ENCODE measurements at places on chromosomes 11 and 22. TPM values are rescaled to one million over a fixed set of nuclear protein-coding genes. Genes with fewer than 3 reads are reported as not detected.
A peak's percentile ranks its signal among the peaks of the same experiment; 100 is the strongest.

DNA sequence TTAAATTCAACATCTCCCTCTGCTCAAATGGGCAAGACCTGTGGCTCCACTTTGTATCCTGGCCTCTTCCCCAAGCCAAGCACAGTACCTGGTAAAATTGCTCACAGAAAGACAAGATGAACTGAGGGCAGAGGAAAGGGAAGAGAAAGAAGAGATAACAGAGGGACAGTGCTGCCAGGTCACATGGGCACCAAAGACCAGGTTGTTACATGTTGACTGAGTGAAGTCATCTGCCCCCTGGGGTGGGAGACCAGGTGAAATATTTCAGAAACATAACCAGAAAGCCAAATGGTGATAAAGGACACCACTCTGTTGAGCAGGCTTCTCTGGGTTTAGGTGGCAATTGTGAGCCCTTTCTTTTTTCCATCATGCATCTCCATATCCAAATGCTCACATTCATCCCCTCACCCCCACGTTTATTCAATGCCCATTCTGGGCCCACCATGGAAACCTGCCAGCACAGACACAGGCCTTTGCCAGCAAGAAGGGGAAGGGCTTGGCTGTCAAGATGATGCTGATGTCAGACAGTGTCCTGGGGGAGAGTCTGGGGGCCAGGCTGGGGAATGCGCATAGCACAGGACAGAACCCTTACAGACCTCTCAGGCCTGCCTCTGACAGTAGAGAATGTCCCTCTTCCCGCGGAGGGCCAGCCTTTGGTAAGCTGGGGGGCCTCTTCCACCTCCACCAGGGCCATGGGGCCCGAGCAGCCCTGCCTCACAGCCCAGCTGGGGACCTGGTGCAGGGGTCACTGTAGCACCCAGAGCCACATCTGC is 51.6 kb downstream of the DGCR2 start:
- H3K27ac ChIP-seq, result no peak overlapping the region
- DNase-seq, result no peak
- H3K4me1 ChIP-seq, result no peaks in the 10 kb centered on the region

- no peak overlapping the region for H3K27ac ChIP-seq
- H3K36me3 ChIP-seq, result peaks cover 2% of the 10 kb centered on the region
- no peak for DNase-seq
- no peak overlapping the region for H3K4me3 ChIP-seq
- H3K4me1 ChIP-seq, result no peaks in the 10 kb centered on the region
These were observed 15.5 kb downstream of the EFCAB6 start for GRCh38 chr22:43796567-43796966.

- H3K27me3 ChIP-seq, result peaks cover 35% of the 10 kb centered on the region
- H3K27ac ChIP-seq, result no peak overlapping the region
- peaks cover 12% of the 10 kb centered on the region for H3K36me3 ChIP-seq
- no peak overlapping the region for H3K4me3 ChIP-seq
- H3K4me1 ChIP-seq, result peaks cover 27% of the 10 kb centered on the region
These were observed 40.8 kb upstream of the ST14 start for GRCh38 chr11:130118636-130119387.

DNA sequence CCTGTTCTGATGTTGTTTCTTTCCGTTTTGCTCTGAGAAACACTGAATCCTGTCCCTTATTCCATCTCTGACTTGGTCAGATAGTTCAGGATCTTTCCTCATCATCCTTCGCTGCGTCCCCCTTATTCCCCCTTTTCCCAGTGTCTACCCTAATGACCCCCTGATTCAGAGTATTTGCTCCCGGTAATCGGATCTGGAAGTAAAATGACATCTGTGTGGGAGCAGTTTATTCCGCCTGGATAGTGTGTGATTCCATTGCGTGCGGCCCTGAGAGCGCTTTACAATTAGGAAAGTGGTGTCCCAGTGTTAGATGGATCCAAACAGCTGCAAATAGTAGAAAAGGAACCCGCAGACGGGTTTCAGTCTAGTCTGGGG is 606 bp downstream of the DRG1 start:
- peaks cover 21% of the 10 kb centered on the region for H3K36me3 ChIP-seq
- no peaks in the 10 kb centered on the region for H3K27me3 ChIP-seq
- H3K27ac ChIP-seq, result peak overlapping the region; percentile 91
- H3K4me1 ChIP-seq, result peaks cover 26% of the 10 kb centered on the region
- peak overlapping the region; percentile 96 for H3K4me3 ChIP-seq

- no peaks in the 10 kb centered on the region for H3K36me3 ChIP-seq
- no peak for DNase-seq
- no peak overlapping the region for H3K27ac ChIP-seq
- H3K4me1 ChIP-seq, result no peaks in the 10 kb centered on the region
- H3K4me3 ChIP-seq, result no peak overlapping the region
These were observed 92.7 kb downstream of the NAV2 start for GRCh38 chr11:19805376-19805775.

DNA sequence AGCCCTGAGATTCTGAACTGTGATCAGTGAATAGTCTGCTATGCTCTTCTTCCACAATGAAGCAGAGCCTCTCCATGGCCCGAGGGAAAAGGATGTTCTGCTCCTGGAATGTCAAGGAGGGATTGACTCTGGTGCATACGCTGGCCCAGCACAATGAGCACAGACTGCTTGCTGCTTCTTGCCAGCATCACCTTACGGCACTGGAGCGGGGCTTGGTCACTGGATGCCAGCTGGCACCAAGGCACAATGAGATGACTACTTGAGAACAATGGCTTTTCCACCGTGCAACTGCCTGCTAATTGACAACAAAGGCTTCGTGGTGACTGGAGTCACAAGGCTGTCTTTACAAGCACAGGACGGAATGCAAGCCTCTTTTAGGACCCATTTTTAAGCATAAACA is 139.2 kb downstream of the DSCAML1 start:
- peaks cover 7% of the 10 kb centered on the region for H3K27me3 ChIP-seq
- H3K4me3 ChIP-seq, result no peak overlapping the region
- DNase-seq, result no peak
- H3K36me3 ChIP-seq, result no peaks in the 10 kb centered on the region

DNA sequence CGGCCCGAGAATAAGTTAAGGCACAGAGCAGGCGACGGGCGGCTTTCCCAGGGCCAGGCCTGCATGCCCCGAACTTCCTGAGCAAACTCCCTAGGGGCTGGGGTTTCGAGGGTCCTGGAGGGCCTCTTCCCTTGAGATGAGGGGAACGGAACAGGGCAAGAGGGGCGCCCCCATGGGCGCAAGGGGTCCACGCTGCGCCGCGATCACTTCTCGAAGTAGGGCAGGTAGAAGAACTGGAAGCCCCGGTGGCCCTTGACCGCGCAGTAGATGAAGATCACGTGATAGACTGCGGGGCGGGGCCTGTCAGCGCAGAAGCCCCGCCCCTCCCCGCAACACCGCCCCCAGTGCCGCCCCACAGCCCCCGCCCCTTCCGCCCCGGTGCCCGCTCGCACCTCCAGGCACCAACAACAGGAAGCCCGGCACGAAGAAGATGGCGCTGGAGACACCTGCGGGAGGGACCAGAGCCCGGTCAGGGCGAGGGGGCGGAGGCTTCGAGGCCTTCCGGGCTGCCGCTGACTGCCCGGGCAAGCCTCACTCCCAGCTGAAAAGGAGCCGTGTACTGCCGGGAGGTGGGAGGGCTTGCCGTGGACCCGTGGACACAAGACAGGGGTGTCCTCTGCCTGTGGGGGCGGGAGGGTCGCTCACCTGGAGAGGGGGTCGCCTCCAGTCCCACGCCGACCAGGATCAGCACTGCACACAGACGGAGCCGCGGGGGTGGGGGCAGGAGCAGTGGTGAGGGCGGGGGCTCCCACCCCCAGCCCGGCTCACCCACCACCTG is 4.5 kb downstream of the TMEM134 start:
- H3K36me3 ChIP-seq, result peaks cover 1% of the 10 kb centered on the region
- no peaks in the 10 kb centered on the region for H3K27me3 ChIP-seq
- DNase-seq, result peak; percentile 96
- H3K4me3 ChIP-seq, result peak overlapping the region; percentile 84

DNA sequence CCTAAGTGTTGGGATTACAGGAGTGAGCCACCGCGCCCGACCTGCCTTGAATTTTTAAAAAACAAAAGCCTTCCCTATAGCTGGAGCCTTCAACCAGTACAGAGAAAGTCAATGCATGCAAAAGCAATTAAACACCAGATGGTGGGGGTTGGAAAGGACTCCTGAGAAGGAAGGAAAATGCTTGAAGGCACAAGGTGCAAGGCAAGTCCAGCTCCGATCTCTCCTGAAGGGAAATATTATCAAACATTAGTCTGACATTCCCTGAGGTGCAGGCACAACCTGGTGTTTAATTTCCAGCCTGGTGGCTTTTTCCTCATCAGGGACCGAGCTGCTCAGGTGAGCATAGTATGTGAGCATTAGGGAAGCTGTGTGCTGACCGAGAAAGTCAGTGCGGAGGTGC is 12.9 kb upstream of the RAPSN start:
- H3K27ac ChIP-seq, result no peak overlapping the region
- peaks cover 3% of the 10 kb centered on the region for H3K36me3 ChIP-seq
- no peak for DNase-seq
- H3K4me1 ChIP-seq, result no peaks in the 10 kb centered on the region
- no peaks in the 10 kb centered on the region for H3K27me3 ChIP-seq

DNA sequence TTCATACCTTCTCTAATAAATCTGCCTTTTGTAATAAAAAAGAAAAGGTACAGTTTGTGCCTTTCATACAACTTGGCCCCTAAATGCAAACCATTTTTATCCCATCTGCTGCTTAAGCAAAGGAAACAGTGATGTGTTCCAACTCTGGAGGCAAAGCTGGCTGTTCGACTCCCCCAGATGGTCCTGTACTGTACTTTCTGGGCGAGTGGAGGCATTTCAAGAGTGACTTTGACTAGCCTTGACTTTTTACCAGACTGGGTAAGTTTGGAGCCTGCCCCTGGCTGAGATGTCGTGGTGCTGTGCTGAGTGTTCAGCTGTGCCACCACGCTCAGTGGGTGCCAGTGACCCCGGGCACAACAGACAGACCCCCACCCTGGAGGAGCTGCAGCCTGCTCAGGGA is 10.2 kb downstream of the MICALL1 start:
- H3K36me3 ChIP-seq, result peaks cover 2% of the 10 kb centered on the region
- DNase-seq, result no peak
- no peaks in the 10 kb centered on the region for H3K27me3 ChIP-seq
- no peak overlapping the region for H3K27ac ChIP-seq
- H3K4me1 ChIP-seq, result peaks cover 7% of the 10 kb centered on the region

DNA sequence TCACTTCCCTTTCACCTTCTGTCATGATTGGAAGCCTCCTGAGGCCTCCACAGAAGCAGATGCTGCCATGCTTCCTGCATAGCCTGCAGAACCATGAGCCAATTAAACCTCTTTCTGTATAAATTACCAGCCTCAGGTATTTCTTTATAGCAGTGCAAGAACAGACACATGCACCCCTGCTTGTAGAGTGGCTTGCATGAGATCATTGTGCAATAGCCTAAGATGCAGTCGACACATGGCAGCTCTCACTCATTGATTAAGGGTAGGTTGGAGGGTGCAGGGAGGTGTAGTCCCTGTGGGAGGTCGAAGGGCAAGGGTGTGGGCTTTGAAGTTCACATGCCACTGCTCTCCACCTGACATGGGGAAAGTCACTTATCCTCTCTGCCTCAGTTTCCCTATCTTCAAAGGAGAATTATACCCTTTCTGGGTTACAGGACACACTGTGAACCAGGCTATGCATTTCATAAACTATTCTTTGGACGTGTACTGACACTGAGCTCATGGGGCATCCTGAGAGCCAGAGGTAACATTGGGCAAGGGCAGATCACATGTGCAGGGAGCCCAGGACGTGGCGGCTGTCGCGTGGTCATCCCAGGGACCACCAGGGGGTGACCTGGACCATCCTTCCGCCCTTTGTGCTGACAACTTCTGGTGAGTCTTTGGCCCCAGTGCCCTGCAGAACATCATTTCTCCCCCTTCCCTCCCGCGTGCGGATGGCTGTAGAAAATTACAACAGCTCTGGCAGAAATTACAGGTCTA is 69.2 kb upstream of the SHANK2 start:
- DNase-seq, result no peak
- no peaks in the 10 kb centered on the region for H3K27me3 ChIP-seq
- no peak overlapping the region for H3K4me3 ChIP-seq
- no peaks in the 10 kb centered on the region for H3K4me1 ChIP-seq
- no peak overlapping the region for H3K27ac ChIP-seq
- H3K36me3 ChIP-seq, result no peaks in the 10 kb centered on the region

- H3K27ac ChIP-seq, result no peak within 1 kb of the TSS
- H3K4me3 ChIP-seq, result no peak within 1 kb of the TSS
- H3K36me3 ChIP-seq, result no peaks in the 10 kb centered on the region
- no peak for DNase-seq
- H3K27me3 ChIP-seq, result no peaks in the 10 kb centered on the region
- H3K4me1 ChIP-seq, result peaks cover 8% of the 10 kb centered on the region
These were observed at the start of gene GRAMD4 for GRCh38 chr22:46619830-46620501. GRAMD4 (plus strand) TSS chr22:46620386; CDS start chr22:46626800, 6,414 bp downstream.

DNA sequence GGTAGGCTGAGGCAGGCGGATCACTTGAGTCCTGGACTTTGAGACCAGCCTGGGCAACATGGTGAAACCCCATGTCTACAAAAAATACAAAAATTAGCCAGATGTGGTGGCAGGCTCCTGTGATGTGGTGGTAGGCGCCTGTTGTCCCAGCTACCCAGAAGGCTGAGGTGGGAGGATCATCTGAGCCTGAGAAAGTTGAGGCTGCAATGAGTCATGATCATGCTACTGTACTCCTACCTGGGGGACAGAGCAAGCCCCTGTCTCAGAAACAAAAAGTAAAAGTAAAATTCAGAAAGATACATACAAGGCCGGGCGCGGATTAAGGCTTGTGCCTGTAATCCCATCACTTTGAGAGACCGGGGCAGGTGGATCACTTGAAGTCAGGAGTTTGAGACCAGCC is 6.3 kb downstream of the LDHAL6A start:
- no peaks in the 10 kb centered on the region for H3K27me3 ChIP-seq
- H3K27ac ChIP-seq, result no peak overlapping the region
- H3K4me3 ChIP-seq, result no peak overlapping the region
- no peaks in the 10 kb centered on the region for H3K36me3 ChIP-seq
- H3K4me1 ChIP-seq, result no peaks in the 10 kb centered on the region
- no peak for DNase-seq

DNA sequence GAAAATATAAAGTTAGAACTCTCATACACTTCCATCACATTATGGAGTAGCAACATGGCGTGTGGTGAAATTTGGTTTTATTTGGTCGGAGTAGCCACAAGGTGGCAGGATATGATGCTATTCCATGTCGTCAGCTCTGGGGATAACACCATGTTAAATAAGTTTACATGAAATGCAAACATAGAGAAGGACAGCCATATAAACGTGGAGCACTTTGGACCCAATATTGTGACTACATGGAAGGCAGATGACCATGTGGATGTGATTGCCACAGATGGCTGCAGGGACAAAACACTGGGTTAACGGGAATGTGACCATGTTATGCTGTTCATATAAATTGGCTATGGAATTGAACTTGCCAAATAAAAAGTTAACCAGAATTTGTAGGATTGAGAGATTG is 21.0 kb downstream of the OR5M11 start:
- H3K4me1 ChIP-seq, result no peaks in the 10 kb centered on the region
- no peaks in the 10 kb centered on the region for H3K36me3 ChIP-seq
- no peak overlapping the region for H3K27ac ChIP-seq

The SYCE3 gene
- total RNA-seq, result 0.96 TPM

The BATF2 gene
- total RNA-seq, result 0.33 TPM

The DERL3 gene
- 14.6 TPM for total RNA-seq

The SLC36A4 gene
- 10.8 TPM for total RNA-seq

The PATE4 gene
- total RNA-seq, result not detected

The NDUFS3 gene
- total RNA-seq, result 127 TPM

The RASD2 gene
- total RNA-seq, result 0.09 TPM

The POGLUT3 gene
- total RNA-seq, result 27.5 TPM

The ZP1 gene
- not detected for total RNA-seq

The APOL1 gene
- 55.6 TPM for total RNA-seq

The VWA5A gene
- total RNA-seq, result 4.8 TPM

Data from activated CD8-positive, alpha-beta memory T cell treated with anti-CD3 and anti-CD28 coated beads, Interleukin-2, amount 10 ng/mL, durations not matched to agents 7 days and 5 days (primary cell).